NAMALWA (cell line): ENCODE measurements at places on chromosomes 11 and 22.

DNA sequence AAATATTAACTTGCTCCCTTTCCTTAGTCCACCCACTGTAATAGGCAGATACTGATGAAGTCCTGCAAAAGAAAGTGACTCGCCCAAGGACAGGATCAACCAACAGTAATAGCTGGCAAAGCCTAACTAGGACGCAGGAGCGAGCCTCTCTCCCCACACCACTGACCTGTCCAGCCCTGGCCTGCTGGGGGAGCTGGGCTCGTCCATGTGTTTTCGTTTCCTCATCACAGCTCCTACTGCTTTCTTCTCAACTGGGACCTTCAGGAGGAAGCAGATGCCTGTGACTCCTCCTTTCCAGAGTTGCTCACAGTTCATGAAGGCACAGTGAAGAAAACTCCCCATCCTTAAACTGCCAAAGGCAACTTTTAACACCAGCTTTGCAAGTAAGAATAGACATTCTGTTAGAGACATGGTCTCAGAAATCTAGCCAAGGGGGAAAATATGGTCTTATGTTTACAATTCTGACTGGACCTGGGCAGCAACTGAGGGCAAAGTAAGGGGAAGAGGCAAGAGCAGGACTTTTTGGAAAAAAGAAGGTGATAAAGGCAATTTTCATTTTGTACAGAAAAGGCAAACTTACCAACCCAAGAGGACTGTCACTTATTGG, 11.6 kb upstream of the GPHA2 start:
- DNase-seq = no peak

DNA sequence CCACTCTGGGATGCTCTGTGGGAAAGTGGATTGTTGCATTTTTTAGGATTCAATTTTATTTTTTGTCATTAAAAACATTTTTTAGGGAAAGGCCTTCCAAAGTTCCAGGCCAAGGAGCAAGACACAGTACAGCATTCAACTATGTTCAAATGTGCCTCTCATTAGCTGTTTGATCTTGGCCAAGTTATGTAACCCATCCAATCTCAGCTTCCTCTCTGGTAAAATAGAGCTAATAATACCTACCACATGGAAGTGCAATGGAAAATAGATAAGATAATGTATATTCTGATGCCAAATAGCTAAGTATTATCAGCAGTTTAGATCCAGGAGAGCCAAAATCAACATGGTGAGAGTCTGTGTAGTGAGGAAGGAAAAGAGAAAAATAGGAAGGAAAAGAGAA, 220.3 kb upstream of the SESN3 start:
- no peak for DNase-seq

DNA sequence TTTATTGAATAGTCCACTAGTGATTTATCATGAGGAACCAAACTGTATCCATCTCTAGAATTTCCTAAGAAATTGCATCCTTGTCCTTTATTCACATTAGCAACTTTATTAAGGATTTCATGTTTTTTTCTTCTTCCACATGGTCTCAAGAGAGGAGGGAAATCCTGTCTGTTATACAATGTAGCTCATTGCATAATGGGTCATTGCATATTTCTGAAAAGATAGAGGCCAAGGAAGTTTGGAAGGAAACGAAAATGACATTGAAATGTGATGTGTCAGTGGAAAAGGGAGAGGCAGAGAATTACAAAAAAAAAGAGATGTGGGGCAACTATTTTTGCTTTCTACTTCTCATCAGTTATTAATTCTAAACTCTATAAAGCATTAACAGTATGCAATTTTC, 353.1 kb downstream of the METTL15 start:
- DNase-seq = no peak

DNA sequence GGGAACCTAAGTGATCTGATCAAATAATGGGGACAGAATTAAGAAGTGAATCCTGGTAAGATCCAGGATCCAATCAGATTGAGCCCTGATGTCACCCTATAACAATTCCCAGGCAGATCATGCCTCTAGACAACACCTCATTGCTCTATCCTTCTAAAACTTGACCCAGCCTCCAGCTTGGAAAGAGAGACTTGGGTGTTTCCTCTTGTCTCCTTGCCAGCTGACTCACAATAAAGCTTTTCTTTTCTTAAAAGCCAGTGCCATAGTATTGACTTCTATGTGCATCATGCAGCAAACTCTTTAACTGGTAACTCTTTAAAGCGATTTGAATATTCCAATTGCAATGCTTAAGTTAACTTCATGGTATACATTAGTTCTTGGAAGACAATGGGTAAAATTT, 109.6 kb upstream of the CHORDC1 start:
- DNase-seq = no peak

DNA sequence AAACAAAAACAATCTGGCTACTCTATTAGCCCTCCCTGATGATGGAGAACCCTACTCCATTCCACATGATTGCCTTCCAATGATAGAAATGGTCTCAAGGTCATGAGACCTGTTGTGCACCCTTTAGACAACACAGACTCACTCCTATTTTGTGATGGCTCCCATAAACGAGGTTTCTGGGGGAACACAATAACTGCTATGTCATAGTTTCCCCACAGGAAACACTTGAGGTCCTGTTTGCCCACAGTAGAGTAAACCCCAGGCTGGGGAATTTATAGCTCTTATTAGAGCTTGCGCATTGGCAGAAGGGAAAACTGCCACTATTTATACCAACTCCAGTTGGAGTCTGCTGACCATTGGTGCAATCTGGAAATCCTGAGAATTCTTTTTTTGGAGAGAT, 28.7 kb downstream of the MIF start:
- no peak for DNase-seq

- DNase-seq = peak; percentile 59
Measured at GRCh38 chr22:38397189-38398085, 57.6 kb downstream of the KCNJ4 start.

DNA sequence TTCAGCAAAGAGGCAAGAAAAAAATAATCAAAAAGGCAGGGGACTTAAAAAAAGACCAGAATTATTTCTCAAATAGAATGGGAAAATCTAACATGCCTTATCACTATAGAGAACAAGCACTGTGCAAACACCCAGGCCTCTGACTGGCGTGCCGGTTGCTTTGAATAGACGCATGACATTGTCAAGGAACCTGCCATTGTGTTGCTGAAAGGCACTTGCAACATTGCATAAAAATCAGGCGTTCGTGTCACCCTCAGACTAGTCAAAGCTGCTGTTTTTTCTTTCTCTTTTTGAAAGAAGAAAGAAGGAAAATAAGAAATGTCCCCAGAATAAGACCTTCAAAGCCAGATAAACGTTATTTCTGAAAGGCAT, 549.3 kb upstream of the CADM1 start:
- DNase-seq = no peak

- no peak for DNase-seq
Measured at GRCh38 chr11:132244846-132245245, 874.4 kb downstream of the NTM start.

DNA sequence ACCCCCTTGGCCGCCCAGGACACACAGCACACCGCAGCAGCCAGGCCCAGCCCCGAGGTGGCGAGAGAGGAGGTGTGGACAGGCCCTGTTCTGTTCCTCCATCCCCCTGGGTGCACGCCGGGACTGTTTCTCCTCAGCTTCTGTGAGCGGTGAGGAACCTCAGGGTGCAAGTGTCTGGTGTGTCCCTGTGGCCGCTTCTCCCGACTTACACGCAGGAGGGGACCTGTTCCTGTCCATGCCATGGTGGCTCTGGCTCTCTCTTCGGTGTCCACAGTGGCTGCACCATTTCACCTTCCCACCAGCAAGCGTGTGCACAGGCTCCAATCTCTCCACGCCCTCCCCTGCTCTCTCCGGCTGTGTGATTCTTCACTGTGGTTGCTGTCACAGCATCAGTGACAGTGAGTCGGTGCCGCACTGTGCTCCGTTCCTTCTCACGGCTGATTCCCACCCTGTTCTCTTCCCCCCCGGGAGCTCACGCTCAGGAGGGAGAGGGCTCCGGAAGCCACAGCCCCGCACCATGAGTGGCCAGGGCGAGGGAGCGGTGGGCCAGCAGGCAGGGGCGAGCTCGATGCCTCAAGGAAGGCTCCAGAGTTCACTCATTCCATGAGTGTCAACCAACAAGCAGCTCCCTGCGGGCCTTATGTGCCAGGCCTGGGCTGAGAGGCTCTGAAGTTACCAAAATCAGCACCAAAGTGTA, 18.6 kb upstream of the WNT7B start:
- DNase-seq = no peak

DNA sequence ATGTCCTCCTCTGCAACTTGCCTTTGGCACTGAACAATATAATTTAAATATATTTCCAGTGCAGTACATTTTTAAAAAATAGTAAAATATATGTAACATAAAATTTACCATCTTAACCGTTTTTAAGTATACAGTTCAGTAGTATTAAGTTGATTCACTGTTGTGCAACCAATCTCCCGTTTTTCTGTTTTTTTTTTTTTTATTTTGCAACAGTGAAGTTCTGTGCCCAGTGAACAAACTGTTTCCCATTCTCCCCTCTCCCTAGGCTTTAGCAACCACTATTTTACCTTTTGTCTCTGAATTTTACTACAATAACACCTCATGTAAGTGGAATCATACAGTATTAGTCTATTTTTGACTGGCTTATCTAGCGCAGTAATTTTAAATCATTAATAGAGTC, 13.8 kb downstream of the PRRG4 start:
- no peak for DNase-seq

DNA sequence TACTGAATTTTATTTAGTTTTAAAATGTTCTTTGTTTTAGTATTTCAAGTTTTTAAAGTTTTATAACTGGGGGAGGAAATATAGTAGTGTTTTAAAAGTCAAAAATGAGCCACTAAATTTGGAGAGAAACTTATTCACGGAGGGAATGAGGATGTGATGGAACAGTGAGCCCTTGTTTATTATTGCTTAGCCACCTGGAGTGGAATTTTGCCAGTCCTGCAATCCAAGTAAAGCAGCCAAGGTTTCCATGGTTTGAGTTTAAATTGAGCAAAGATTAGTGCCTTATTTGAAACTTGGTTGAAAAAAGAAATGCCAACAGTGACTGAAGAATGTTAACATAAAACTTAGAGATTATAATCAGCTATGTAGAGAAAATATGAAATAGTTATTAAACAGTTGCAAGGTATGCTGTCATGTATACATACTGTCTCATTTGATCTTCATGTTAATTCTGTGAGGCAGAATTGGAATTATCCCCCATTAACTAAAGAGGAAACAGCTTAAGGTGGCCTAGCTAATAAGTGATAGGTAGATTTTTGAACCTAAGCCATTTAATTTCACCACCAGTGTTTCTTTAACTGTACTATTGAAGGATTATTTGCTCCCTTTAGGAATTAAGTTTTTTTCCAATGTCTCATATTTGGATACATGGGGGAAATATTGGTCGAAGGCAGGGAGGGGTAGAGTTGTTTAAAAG, 36.4 kb downstream of the SWAP70 start:
- no peak for DNase-seq

DNA sequence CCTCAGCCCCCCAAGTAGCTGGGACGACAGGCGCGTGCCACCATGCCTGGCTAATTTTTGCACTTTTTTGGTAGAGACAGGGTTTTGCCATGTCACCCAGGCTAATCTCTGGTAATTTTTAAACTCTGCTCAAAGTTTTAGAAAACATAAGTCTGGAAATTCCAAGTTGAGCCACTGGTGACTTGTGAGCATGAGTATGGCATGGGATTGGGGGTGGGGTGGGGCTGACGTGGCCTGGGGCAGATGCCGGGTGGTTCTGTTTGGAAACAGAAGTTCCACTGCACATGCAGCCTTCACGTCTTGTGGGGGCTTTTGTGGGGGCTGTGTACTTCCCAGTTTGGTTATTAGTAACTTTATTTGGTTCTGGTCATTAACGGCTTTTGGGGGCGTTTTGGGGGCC, 67.3 kb downstream of the PTPRJ start:
- no peak for DNase-seq

DNA sequence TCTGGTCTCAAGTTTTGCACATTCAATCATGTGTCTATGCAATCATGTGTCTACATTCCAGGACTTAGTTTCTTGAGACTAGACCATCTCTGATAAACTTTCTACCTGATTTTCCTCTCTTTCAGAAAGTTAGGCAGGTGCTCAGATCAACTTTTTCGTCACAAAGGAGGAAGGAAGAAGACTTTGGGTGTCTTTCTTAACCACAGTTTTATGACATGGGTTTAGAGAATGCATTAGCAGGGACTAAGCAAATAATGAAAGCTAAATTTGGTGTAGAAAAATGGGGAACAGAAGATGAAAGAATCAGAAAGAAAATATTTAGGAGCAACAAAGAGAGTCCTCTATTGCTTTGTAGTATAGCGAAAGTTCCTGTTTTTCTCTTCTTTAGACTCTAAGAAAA, 7.7 kb upstream of the GLYATL1B start:
- DNase-seq = peak; percentile 28

GRCh38 chr22:48757985-48758561, 1069.6 kb downstream of the BRD1 start:
- no peak for DNase-seq

GRCh38 chr22:43978558-43978957, 23.3 kb downstream of the SAMM50 start:
- DNase-seq = no peak

GRCh38 chr11:29100967-29101366, 915.9 kb downstream of the KCNA4 start:
- no peak for DNase-seq

GRCh38 chr11:132037956-132038355, 667.5 kb downstream of the NTM start:
- DNase-seq = no peak

- no peak for DNase-seq
Measured at GRCh38 chr11:37450613-37451012, 852.6 kb upstream of the RAG2 start.

- DNase-seq = no peak
Measured at GRCh38 chr11:123301013-123301591, 106.1 kb upstream of the CLMP start.

DNA sequence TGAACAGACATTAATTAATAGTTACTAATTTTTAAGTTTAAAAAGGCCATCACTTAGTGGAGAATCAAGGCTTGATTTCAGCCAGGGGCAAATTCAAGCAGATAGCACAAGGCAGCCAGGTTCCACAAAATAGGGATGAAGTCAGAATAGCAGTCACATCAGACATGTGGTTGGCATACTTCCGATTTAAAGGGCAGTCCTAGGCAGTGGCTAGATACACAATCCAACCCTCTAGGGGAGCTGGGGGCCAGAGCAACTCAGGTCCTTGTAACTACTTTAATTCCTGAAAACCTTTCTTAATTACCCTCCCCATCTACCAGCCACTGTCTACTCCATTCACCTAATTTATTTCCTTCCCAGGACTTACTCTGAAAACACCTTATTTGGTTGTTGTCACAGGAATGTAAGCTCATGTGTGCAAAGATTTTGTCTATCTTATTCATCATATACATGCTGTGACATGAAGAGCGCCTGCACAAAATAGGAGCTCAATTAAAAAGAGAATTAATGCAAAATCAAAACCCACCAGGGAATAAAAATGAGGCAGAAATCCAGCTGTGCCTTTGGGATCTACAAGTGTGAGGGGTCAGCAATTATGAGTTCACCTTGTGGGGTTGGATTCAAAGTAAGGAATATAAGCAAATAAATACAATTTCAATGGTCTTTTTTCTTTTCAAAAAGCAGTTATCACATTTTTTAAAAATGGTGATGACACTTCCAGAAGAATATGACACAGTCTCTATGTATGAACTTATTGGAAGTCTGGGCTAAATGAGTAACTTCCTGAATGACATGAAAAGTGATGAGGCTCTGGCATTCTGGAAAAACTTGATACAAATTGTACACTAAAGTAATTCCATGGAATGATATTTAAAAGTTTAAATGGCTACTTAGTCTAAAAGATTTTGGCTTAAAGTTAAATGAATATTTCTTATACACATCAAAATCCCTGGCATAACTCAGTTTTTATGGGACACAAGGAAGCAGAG, 53.8 kb downstream of the COPB1 start:
- DNase-seq = no peak
